Ovary (tissue), 10 donors: ENCODE measurements at places on chromosomes 3 and 15. TPM values are rescaled to one million over a fixed set of nuclear protein-coding genes. Genes with fewer than 3 reads are reported as not detected.

Gene PRR23B
- total RNA-seq = not detected

Gene CCNB2
- total RNA-seq = 0.40 TPM

Gene PAK6
- total RNA-seq = 1.5 TPM

Gene TTLL13
- 0.15 TPM for total RNA-seq

Gene ACAN
- total RNA-seq = 0.11 TPM

Gene FBXO40
- total RNA-seq = not detected

Gene FETUB
- total RNA-seq = not detected

Gene CAV3
- not detected for total RNA-seq

Gene CLSTN2
- total RNA-seq = 116 TPM

Gene GPR149
- total RNA-seq = not detected

Gene SLC24A5
- total RNA-seq = not detected

Gene ASB14
- not detected for total RNA-seq

Gene RTF1
- total RNA-seq = 33.6 TPM

Gene ZDHHC23
- 1.4 TPM for total RNA-seq

Gene NCEH1
- 4.1 TPM for total RNA-seq
